ENCODE measurements at places on chromosomes 2 and 18.

DNA sequence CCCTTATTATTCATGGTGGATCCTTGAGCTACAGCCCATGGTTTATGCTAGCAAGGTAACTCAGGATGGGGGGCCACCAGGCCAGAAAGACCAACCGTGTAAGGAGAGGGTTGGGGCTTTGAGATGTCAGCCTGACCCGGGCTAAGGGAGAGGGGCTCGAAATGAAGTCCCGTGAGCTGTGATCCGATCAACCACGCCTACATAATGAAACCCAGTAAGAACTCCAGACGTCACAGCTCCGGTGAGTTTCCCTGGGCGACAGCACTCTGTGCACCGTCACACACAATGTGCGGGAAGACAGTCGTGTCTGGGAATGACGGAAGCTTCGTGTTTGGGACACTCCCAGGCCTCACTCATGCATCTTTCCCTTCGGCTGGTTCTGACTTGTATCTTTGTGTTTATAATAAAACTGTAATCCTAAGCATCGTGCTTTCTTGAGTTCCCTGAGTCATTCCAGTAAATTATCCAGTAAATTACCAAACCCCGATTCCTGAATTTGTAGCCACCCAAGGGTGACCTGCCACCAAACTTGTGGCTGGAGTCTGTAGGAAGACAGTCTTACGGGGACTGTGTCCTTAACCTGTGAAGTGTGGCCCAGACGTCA lies 44.2 kb downstream of the CYP27C1 start:
- no peak for DNase-seq

GRCh38 chr2:205792908-205793307 lies 110.6 kb downstream of the NRP2 start:
- no peak for DNase-seq

DNA sequence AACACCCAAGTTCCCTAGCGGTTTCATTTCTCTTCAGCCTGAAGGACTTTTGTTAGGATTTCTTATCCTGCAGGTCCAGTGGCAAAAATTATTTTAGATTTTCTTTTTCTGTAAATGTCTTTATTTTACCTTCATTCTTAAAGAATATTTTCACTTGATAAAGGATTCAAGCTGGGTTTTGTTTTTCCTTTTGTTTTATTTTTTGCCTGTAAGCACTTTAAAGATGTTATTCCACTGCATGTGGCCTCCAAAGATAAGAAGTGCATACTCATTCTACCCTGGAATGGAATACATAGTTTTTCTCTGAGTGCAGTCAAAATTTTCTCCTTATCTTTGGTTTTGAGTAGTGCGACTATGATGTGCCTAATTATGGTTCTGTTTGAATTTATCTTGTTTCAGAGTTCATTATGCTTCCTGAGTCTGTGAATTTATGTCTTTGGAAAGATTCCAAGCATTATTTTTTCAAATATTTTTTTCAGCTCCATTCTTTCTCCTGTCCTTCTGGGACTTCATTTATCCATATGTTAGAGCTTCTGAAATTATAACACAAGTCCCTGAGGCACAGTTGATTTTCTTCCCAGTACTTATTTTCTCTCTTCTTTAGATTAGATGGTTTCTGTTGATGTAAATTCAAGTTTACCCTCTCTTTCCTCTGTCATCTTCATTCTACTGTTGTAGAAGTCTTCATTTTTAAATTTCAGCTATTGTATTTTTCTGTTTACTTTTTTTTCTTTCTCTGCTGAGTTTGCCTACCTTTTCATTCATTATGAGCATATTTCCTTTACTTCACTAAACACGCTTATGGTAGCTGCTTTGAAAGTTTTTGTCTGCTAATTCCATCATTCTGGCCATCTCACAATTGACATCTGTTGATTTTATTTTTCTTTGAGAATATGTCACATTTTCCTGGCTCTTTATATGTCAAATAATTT lies 69.6 kb downstream of the MAPRE2 start:
- no peak for DNase-seq

- no peak for DNase-seq
Measured at GRCh38 chr18:62510789-62511188, 12.0 kb upstream of the ZCCHC2 start.

- no peak for DNase-seq
Measured at GRCh38 chr2:112239862-112240261, 15.0 kb downstream of the ZC3H8 start.

- DNase-seq, result no peak
Measured at GRCh38 chr2:207432453-207432852, 97.3 kb upstream of the CREB1 start.

GRCh38 chr2:37923308-37924055 lies 1.6 kb upstream of the RMDN2 start:
- no peak for DNase-seq

GRCh38 chr2:73997813-73998212 lies 13.1 kb downstream of the TET3 start:
- DNase-seq, result no peak

GRCh38 chr18:22848615-22849014 lies 84.5 kb upstream of the RBBP8 start:
- DNase-seq, result no peak

DNA sequence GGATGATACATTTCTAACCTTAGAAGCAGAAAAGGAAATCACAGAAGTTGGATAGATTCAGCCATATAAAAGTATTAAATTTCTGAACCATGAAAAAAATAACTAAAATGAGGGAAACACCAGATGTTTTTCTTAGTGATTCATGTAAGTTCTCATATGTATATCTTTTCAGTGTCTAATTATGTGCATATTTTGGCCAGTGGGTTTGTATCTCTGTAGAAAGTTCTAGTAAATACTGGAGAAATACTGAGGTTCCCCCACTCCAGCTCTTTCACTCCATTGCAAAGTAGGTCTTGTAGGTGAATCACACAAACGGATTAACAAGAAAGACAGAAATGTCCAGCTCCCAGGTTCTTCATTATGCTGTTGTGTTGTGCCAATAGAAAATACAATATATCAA lies 222.3 kb downstream of the NEDD4L start:
- DNase-seq, result no peak

DNA sequence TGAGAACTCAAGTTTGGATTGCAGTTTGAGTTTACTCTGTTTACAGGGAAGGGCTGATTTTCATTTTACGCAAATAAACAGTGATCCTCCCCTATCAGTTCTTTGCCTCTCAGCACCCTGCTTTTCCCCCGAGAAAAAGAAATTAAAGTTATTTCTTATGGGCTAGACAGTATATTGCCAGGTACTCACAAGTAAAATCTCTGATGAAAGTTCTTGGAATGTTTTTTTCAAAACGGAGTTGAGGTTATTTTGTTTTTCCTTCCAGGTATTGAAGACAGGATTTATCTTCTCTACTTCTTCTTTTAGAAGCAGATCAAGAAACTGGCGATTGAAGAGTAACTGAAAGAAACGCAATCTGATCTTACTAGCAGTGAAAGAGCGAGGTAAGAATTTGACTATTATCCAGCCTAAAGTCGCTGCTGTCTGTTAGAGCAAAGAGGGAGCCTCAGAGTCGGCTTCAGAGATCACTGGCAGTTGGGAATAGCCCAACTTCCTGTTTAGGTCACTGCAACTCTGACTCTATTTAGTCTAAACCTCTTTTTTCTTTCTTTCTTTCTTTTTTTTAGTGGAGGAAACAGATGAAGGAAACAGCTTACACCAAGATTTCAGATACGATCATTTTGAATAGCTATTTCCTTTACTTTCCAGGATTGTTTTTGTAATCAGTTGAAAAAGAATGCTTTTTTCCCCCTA lies at the start of gene TFPI:
Gene TFPI, minus strand, starts transcription at position 425 of the 693 bp plus-strand sequence. CDS start 50,667 bp downstream, outside the sequence.
- no peak for DNase-seq

GRCh38 chr2:52861596-52861995 lies 906.0 kb upstream of the CHAC2 start:
- DNase-seq, result no peak

DNA sequence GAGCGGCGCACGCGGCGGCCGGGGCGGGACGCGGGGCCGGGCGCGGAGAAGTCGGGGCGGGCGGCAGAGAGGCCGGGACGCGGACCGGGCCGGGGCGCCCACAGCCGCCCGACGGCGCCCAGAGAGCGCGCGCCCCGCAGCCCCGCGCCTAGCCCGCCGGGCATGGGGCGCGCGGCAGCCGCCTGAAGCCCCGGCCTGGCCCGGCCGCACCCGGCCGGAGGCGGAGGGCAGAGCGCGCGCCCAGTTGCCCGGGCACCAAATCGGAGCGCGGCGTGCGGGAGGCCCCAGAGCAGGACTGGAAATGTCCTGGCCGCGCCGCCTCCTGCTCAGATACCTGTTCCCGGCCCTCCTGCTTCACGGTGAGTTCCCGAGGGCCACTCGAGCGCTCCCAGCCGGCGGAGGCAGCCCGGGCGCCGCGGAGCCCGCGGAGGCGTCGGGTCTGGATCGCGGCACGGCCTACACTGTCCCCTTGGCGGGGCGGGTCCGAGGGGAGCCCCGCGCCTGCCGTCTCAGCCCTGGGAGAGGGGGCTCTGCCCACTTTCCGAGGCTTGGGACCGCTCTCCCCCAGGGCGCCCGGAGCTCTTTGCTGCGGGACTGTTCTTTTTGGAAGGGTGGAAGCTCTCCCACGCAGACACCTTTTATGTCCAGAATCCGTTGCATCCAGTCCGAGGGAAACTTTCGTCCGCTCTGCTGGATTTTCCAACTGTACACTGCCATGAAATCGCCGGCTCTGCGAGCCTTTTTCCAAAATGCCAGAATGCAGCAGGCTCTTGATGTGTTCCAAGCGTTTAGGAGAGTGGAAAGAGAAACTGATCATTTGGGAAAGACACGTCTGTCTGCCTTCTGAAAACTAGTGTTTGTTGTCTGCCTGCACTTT lies 484 bp downstream of the APCDD1 start:
- DNase-seq, result no peak

GRCh38 chr2:62206024-62206423 lies 10.1 kb downstream of the B3GNT2 start:
- no peak for DNase-seq

DNA sequence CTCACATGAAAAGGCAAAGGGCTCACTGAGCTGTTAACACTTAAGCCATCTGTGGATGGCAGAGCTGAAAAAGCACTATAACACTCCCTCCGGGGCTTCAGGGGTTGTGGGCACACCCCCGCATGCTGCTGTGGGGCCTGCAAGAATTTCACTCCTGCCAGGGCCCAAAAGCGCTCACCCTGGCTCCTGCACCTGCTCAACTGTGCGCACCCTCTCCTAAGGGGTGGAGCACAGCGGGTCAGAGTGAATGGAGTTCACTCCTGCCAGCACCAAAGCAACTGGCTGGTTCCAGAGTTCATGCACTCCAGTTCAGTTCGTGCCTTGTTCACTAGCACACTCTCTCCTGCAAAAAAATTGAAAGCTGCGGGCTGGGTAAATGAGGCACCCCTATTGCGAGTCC lies 814.2 kb upstream of the SLC39A10 start:
- DNase-seq, result no peak

GRCh38 chr2:177599956-177600355 lies 207.4 kb downstream of the AGPS start:
- no peak for DNase-seq

DNA sequence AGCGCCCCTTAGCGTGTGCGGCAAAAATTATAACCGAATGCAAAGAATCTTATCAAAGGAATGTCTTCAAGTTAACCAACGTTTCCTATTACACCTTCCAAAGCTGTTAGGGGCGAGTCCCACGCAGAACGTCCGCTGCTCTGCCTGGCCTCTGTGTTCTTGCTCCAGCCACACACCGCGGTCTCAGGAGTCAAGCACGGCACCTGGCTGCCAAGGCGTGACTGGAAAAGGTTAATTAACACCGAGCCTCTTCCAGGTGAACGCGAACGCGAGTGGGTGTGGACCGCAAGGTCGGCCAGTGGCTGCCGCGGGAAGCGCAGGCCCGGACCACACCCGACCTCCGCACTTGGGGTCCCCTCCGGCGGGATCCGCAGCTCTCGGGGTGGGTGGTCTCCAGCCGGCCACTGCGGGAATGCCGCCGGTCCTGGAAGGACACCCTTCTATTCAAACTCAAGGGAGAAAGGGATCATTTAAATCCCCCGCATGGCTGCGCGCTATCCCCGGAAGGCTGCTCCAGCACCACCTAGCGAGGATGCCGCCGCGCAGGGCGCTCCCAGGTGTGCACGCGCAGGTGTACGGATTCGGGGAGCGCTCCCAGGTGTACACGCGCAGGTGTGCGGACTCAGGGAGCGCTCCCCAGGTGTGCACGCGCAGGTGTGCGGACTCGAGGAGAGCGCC lies 830 bp downstream of the CYB5A start:
- DNase-seq, result peak; percentile 71

DNA sequence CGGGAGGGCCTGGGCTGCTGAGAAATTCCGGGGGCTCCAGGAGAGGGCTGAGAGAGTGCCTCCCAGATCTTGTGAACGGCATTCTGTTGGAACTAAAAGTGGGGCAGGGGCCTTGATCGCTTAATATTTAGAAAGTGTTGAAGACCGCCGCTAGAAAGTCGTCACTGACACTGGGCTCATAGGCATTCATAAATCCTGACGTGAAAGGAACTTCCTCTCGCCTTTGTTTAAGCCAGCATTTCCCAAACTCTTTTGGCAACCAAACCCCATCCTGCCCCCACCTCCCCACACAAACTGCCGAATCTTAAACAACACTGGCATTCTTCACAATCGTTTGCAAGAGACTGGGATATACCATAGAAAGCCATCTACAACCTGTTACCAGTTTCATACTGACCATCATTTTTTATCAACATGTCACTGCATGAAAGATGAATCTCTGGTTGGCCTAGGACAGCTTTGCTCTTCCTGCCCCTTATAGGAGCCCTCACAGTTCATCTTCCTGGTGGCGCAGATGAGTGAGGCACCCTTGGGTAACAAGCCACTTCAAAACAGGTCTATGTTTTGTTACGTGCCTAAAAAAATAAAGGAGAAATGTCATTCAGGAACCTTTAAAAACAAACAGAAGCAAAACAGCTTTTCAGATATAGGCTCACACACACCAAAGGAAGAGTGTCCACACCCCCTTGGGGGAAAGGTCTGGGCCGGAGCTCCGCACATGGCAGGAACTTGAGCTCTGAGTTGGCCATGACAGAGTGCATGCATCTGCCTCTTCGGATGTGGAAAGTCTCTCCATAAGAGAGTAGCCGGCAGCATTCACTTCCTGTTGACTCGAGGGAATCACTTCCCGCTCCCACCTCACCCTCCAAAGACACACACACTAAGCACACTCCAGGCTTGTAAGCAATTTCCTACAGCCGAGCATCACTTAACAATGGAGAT lies 13.0 kb downstream of the MTERF4 start:
- no peak for DNase-seq

Measured in CD4-positive, alpha-beta T cell (primary cell).